ENCODE measurements at places on chromosomes 3 and 15.

DNA sequence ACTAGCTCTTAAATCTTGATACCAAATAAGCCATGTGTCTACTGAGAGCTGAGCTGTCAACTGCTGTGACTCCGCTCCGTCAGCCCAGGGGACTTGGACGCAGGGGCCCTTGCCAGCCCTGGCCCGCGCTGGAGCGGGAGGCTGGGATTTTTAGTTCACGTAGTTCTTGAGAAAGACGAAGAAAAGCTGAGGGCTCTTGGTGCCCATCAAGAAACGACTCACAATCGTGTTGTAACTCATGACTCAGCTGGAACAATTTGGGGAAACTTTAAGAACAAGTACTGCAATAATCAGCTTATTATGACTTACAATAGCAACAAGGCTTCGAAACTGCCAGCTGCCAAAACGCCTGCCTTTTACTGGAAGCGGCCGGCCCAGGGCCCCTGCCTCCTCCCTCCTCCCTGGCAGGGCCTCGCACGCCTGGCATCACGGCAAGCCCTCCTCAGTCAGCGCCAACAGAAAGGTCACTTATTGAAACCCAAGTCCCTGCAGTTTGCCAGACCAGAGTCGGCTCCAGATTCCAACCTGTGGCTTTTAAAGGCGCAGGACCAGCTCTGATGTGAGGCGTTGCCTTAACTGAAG, 60.3 kb downstream of the RGMA start:
- peak; percentile 70 for DNase-seq

DNA sequence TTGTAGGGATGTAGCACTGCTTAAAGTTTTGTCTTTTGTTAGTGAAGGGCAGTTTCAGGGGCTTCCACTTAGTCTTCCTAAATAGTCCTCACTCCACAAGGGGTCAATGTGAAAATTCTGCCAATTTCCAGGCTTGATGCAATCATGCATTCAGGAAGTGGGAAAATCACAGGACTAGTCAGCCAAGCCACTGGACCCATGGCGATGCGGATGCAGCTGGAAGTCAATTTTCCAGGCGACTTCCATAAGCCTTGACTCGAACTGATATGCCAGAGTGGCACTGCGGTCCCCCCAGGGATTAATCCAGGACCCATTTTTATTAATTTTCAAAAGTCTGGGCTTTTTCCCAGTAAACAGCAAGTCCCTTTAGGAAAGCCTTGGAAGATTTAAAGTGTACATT, 26.1 kb downstream of the GBE1 start:
- no peak for DNase-seq

- DNase-seq = no peak
These were observed 735.6 kb downstream of the PDCD6IP start for GRCh38 chr3:34534013-34534412.

DNA sequence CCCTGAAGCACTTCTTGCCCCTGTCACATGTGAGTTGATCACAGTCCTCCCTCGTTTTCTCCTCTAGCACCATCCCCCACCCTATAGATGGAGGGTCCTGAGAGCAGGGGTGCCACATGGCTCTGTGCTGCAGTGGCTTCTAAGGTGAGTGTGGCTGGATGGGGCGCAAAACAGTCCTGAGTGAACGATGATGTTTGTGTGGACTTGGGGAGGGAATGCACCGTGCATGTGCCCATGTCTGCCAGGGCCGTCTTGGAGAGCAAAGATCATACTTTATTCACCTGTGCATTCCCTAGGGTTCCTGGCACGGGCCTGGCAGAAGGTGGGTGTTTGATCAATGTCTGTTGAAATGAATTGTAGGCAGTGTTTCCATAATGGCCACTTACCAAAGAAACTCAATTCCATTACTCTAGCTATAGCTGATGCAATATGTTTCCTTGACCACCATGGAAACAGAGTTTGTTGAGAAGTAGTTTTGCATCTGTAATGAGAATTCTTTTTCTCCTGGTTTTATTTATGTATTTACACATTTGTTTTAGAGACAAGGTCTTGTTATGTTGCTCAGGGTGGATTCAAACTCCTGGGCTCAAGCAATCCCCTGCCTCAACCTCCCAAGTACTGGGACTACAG, 58.0 kb downstream of the ABTB1 start:
- DNase-seq = no peak

GRCh38 chr3:37492977-37493471, 318.6 kb upstream of the LRRFIP2 start:
- DNase-seq = no peak
